ENCODE measurements at places on chromosomes 4 and X.

DNA sequence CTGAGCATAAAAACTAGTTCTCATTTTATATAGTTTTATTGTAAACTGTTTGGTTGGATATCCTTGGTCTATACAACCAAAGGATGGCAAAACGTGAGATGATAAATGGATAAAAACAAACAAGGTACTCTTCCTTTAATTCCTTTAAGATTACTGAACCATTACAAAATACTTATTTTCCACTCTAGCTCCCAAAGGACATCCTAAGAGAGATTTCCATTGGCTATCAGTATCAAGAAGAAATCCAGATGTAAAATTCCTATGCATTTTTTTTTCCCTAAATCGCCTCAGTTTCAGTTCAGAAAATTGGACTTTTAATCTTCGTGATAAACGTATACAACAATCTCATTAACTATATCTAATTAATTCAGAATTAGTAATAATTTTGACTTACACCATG, 2.3 kb downstream of the FBXL5 start:
- no peak for DNase-seq

GRCh38 chr4:52640808-52641565, 18.1 kb downstream of the USP46 start:
- no peak for DNase-seq

- no peak for DNase-seq
These were observed 85.2 kb downstream of the MAPK10 start for GRCh38 chr4:86274642-86275041.

DNA sequence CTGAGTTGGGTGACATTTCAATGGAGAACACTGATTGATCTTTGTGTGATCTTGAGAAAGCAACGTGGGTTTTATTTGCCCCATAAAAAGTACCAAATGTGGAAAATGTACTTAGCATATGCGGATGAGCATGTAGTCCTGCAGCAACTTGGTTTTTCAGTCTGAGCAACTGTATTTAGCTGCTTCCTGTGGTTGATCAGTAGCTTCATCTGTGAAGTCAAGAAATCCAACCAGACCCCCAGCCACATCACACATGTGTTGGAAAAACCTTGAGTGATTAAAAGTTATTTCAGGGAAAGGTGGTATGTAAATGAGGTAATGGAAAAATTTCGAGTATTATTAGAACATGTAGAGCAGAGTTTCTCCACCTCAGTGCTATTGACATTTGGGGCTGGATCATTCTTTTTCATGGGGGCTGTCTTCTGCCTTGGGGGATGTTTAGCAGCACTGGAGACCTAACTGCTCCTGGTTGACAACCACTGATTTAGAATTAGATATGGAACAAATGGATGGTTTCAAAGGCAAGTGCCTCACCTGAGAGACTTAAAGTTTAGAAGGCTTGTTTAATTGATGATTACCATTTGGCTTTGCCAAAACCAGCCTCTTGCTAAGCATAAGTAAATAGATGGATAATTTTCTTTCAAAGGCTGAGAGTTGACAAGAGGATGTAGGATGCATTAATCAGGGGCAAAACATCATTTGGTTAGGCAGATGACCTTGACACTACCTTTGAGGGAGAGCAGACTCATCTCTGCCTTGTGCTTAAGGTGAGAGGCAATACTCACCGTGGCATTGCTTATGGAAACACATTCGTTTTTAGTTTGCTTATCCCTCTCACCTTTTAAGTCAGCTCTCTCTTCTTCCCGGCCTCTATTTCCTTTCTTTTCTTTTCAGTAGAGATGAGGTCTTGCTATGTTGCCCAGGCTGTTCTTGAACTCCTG, 193.0 kb upstream of the RPS6KA3 start:
- DNase-seq: no peak

- no peak for DNase-seq
These were observed 22.6 kb downstream of the LAMP2 start for GRCh38 chrX:120446498-120446897.

GRCh38 chr4:184444215-184444952, 30.0 kb downstream of the IRF2 start:
- DNase-seq: no peak

- no peak for DNase-seq
These were observed 12.7 kb downstream of the SPRY1 start for GRCh38 chr4:123409334-123409733.

DNA sequence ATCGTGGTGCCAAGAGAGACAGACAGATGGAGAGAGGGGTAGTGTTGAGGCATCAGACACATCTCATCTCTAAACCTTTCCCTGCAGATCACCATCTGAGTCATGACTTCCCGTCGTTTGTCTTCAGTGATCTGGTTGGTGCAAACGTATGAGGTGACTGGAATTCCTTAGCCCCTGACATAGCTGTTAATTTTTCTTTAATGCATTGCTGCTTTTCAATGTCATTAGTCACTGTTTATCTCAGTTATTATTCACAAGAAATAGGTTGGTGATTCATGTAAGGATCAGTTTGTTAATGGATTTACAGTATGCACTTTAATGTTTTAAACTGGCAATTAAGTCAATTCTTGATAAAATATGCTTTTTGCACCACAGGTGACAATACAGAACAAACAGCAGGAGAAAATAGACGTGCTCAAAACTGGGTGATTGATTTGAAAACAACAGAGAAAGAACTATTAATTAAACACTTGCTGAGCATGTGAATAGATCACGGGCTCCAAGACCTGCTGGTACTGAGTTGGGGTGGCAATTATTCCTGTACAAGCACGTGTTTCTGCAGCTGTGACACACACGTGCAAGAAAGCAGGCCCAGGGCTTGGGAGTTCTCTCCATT, 1.3 kb upstream of the TMEM154 start:
- DNase-seq: no peak

- no peak for DNase-seq
These were observed 67.7 kb downstream of the INPP4B start for GRCh38 chr4:142778430-142778829.

DNA sequence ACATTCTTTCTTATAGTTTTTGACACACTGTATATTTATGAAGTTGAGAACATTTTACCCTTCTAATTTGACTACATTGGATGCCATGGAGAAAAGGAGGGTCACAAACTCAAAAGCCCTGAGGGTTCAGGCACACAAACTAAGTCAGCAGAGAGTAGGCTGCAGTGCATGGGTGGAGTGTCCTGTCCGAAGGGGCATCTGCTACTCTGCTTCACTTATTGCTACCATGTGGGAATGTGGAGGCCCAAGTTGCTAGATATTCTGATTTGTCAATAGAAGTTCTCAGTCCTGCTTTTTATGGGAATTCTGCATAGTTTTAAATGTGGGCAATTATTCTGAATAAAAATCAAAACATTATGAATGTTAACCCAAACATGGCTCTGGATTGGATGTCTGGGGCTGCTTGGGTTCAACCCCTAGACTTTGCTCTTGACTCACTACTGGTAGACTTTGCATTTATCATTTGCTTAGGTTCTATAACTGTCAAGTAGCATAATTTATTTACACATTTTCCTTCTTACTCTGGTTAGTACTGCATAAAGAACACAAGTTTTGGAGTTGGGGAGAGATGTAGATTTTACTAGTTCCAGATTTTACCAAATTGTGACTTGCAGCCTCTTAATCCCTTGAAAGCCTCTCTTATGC, 255.1 kb downstream of the SPRY1 start:
- no peak for DNase-seq

DNA sequence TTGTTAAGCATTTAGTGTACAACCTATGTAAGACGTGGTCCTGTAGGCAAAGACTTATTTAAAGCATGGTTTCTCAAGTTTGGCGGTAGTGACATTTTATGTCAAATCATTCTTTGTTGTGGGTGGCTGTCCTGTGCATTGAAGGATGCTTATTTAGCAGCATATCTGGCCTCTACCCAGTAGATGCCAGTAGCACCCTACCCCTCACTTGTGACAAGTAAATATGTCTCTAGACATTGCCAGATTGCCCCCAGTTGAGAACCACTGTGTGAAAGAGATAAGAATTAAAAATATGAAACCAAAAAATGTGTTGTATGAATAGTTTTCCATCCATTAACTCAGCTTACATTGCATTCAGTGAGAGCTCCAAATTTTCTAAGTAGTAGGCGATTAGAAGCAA, 25.5 kb downstream of the MMAA start:
- no peak for DNase-seq

- DNase-seq: no peak
These were observed 282.7 kb upstream of the TAPT1 start for GRCh38 chr4:16508968-16509367.

- no peak for DNase-seq
These were observed 25.5 kb downstream of the SCD5 start for GRCh38 chr4:82773057-82773456.

DNA sequence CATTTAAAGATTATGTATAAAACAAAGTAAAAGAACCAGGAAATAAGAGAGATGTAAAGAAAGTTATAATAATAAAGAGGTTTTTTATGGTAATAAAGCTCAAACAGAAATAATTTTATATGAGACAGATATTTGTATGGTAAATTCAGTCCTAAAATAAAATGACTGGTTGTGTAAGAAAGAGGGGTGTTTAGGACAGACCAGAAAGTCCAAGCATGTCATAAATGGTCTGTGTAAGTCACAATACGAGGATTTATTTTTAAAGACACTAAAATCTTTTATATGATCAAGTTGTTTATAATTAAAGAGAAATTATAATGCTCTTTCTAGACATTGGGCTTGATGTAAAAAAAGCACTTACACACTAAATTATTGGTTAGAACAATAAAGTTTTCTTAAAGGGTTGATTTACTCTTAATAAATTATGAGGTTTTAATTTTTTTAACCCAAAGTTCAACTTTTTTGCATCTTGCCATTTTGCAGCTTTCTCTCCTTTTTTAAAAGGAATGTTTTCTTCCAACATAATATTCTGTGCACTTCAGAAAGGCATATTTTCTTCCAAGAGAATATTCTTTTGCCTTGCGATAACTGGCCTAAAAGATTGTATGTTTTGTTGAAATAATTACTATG, 61.9 kb upstream of the TCEAL2 start:
- no peak for DNase-seq

GRCh38 chr4:76365636-76366035, 55.3 kb downstream of the CCDC158 start:
- no peak for DNase-seq

- DNase-seq: no peak
These were observed 54.4 kb downstream of the KLHL13 start for GRCh38 chrX:118062048-118062789.

DNA sequence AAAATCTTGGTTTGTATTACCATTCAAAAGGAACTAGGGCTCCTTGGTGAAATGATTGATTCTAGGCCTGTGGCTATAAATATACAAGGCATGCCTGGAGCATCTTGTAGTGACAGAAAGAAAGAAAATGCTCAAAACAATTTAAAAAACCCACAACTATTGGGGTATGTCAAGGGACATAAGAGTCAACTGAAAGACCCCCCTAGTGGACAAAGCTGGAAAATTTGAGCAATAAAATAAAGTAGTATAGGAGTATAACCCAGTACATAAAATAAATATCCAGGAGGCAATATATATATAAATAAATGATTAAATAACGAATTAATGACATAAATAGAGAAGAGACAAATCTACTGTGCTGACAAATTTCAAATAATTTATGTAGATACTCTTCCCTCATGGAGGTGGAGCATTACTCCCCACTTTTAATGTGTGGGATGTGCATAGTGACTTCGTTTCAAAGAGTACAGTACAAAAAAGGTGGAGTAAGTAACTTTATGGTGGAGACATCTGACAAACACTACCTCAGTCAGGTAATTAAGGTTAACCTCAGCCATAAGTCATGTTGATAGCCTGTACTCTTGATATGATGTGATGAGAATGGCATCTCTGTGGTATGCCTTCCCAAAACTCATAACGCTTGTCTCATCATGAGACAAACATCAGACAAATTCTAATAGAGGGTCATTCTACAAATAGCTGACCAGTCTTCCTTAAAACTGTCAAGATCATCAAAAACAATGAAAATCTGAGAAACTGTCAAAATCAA, 185.0 kb upstream of the GLRA2 start:
- no peak for DNase-seq

- no peak for DNase-seq
These were observed 62.6 kb downstream of the TRIML1 start for GRCh38 chr4:188201851-188202250.

GRCh38 chr4:3041192-3042142, 32.9 kb downstream of the HTT-AS start:
- DNase-seq: peak; percentile 27

- DNase-seq: no peak
These were observed 40.1 kb downstream of the NUDT11 start for GRCh38 chrX:51456246-51456645.

DNA sequence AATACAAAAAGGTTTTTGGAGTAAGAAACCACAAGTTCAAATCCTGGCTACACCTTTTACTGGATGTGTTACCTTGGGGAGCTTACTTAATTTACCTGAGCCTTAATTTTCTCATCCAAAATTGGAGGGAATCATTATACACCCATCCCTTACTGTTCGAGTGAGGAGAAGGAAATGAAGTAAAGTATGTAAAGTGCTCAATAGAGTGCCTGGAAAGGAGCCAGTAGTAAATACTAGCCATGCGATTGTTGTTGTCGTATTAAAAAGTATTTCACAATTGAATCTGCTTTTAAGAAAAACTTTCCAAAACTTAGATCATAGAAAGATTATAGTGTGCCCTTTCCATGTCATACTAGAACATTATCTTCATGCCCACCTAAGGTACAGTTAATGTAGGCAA, 124.5 kb downstream of the ATXN3L start:
- no peak for DNase-seq

- DNase-seq: peak; percentile 19
These were observed 229.2 kb downstream of the PTTG2 start for GRCh38 chr4:38189445-38189844.

GRCh38 chr4:5084911-5085475, 33.7 kb downstream of the STK32B start:
- no peak for DNase-seq

- DNase-seq: no peak
These were observed 28.5 kb downstream of the TRIM2 start for GRCh38 chr4:153232768-153233167.

- no peak for DNase-seq
These were observed 218.5 kb downstream of the APBB2 start for GRCh38 chr4:40995850-40996249.

GRCh38 chrX:52341493-52341892, 27.3 kb upstream of the XAGE2 start:
- DNase-seq: no peak

GRCh38 chr4:2318476-2318875, 56.6 kb upstream of the MXD4 start:
- no peak for DNase-seq

DNA sequence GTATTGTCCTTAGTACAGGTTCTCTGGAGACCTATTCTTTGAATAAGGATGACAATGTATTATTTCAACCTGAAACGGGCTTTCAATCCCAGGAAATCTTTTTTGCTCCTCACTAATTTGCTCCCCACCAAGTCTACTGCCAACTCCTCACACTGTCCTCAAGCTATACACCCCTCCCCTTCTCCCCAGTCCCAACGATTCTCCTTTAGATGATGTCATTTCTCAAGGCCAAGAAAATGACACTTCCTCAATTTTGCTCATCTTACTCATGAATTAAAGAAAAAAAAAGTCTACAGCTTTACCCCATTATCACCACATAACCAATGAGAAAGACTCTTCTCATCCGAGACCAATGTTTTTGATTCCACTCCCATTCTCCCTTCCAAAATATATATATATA, 20.6 kb downstream of the AP1S2 start:
- no peak for DNase-seq

- no peak for DNase-seq
These were observed 163.9 kb upstream of the MAMLD1 start for GRCh38 chrX:150199181-150199580.
